Occipital lobe (tissue), 3 donors: ENCODE measurements at places on chromosomes 1 and 21.

DNA sequence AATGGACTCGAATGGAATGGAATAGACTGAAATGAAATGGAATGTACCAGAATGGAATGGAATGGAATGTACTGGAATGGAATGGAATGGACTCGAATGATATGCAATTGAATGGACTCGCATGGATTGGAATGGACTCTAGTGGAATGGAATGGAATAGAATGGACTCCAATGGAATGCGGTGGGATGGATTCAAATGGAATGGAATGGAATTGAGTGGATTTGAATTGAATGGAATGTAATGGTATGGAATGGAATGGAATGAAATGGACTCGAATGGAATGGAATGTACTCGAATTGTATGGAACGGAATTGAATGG, 99.6 kb upstream of the FBXO28 start:
- no peak for DNase-seq

DNA sequence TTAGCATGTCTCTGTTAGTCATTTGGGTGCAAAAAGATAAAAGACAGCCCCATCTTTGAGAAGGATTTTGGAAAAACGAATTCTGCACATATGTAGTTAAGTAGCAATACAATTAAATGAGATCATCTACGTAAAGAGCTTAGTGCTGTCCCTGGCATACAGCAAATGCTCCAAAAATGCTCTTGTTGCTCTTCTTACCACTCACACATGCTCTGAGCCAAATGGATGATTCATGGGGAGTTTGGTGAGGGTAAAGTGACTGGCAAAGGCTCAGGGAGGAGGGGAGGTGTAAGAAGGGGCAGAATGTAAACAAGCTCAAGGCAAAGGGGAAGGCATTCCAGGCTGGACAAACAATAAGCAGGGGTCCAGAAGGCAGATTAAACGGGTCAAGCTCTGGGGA, 191.9 kb downstream of the AK5 start:
- no peak for DNase-seq

DNA sequence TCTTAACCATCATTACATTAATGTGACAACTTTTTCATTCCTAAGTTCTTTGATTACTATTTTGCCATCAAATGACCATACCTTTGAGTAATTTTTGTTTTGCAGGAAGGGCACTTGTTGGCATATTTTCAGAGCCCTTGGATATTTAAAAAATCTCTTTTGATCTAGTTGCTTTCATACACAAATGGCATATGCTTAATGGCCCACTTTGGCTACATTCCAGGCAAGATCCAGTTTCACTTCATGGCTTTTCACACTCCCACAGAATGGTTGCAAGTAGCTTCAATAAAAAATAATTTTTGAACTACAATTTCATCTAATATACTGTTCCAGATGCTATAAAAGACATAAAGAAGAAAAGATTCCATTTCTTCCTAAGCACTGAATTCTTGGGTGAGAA, 18.1 kb downstream of the ADAM30 start:
- DNase-seq: no peak

DNA sequence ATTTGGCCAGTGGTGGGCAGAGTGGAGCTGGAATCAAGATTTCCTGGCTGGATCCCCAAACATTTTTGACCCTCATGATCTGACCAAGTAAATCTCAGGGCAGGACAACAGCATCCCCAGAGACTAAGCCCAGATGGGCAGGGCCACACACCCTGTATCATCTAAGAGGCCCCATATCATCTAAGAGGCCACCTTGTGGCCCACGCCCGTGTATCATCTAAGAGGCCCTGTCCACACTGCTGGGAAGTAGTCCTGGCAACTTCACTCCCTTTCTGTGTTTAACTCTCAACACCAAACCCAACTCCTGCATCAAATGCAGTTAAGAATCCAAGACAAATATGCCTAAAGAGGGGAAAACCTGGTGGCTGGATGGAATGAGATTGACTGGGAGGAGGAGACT, 81.6 kb upstream of the SSX2IP start:
- DNase-seq: no peak
